ENCODE measurements at places on chromosomes 5 and 9. TPM values are rescaled to one million over a fixed set of nuclear protein-coding genes. Genes with fewer than 3 reads are reported as not detected.

The CMBL gene
- 7.6 TPM for total RNA-seq

The INSL4 gene
- not detected for total RNA-seq

The ARL14EPL gene
- total RNA-seq: not detected

The VCAN gene
- total RNA-seq: 208 TPM

The COL23A1 gene
- total RNA-seq: 0.49 TPM

The FCN1 gene
- 0.98 TPM for total RNA-seq

The MRPL50 gene
- total RNA-seq: 39.8 TPM

The PCDHGB1 gene
- 6.9 TPM for total RNA-seq

The OR13F1 gene
- not detected for total RNA-seq

The LAMC3 gene
- total RNA-seq: 2.7 TPM

The TJP2 gene
- 5.9 TPM for total RNA-seq

The ITGA2 gene
- 3.7 TPM for total RNA-seq

The FAM169A gene
- 55.1 TPM for total RNA-seq

The PDE6A gene
- not detected for total RNA-seq

The ZNF483 gene
- total RNA-seq: 28.8 TPM

The PTGS1 gene
- 0.49 TPM for total RNA-seq

The ORM2 gene
- total RNA-seq: not detected

The IFNA21 gene
- total RNA-seq: not detected

The ISL1 gene
- 0.49 TPM for total RNA-seq

The DPYSL3 gene
- total RNA-seq: 925 TPM

The ENHO gene
- total RNA-seq: 27.8 TPM

The OR1N1 gene
- not detected for total RNA-seq

The CCL27 gene
- total RNA-seq: 0.25 TPM

The SARDH gene
- total RNA-seq: 2.2 TPM

The EPB41L4B gene
- total RNA-seq: 2.0 TPM

The SH3TC2 gene
- total RNA-seq: 0.49 TPM

Measured in temporal lobe (tissue), 4 donors.